ENCODE measurements at places on chromosomes 1 and 21. TPM values are rescaled to one million over a fixed set of nuclear protein-coding genes. Genes with fewer than 3 reads are reported as not detected.

Gene SLFNL1
- not detected for total RNA-seq

Gene SELL
- not detected for total RNA-seq

GRCh38 chr1:52641307-52641706, 8.3 kb downstream of the SHISAL2A start:
- DNase-seq, result no peak

DNA sequence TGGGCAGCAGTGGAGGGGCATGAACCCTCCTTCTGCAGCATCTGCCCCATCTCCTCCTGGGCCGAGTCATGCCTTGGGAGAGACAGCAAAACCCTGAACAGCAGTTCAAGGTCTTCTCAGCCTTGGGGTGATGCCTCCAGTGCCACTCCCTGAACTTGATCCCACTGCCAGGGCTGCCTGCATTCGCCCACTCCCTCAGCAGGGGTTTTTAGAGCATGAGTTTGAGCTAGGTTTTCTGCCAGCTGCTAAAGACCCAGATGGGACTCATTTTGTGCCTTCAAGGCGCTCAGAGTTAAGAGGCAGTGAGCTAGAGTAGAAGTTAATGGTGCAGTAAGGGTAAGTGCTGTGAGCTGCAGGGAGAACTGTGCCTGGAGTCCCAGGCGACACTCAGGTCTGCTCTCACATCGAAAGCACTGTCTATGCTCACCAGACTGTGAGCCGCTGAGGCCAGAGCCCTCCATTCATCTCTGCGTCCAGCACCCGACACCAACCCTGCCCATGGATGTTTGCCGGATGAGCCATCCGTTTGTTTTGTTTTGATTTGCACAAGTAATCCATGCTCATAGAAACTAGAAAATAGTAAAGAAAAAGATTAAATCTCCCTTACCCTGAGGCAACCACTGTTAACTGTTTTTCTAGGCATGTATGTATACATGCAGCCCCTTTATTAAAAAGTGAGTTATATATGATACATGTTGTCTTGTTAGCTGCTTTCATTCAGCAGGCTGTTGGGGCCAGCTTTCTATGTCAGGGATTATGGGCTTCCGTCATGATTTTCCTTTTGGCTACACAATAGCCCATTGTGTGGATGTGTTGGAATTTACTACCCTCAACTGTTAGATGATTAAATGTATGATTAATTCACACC, 67.8 kb downstream of the VPS26C start:
- DNase-seq, result no peak

DNA sequence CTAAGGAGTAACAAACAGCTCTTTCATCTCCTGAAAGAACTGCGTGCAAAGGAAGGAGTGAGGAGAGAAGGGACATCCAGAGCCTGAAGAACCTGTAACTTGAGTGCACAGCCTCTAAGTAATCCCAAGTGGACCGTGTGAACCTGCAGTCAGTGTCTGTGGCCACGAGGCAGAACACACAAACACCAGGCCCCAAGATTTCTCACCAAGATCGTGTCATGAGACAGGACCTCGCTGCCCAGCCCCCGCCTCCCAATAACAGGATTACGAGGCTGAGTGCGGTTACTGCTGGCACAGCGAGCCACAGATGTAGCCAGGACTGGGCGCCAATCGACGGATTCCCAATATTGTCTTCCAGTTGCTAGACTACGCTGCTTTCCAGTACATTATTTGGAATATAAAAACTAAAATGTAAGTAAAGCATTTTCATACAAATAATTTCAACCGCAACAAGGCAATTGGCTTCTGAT, 101.3 kb upstream of the SLC25A33 start:
- DNase-seq, result no peak
